NCI-H446 (cell line): ENCODE measurements at places on chromosomes 2 and 18.

DNA sequence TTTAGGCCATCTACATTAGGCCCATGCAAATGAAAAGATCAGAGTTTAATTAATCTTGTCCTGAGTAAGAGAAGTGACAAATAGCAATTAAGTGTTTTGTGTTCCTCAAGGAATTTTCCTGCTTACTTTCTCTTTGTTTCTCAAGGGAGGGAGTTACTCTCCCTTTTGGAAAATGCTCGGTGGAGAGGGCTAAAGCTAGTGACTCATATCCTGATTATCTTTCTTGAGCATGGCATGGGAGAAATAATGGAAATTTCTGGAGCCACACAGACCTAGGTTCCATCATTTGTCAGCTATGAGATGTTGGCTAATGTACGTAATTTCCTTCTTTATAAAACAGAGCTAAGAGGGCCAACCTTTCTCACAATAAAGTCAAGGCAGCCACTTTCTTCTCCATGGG, 177.1 kb downstream of the ETAA1 start:
- DNase-seq: no peak

- DNase-seq: no peak
These were observed 44.8 kb downstream of the CDH2 start for GRCh38 chr18:28132084-28132483.

- DNase-seq: no peak
These were observed 106.9 kb downstream of the ROCK1 start for GRCh38 chr18:21004726-21005125.

DNA sequence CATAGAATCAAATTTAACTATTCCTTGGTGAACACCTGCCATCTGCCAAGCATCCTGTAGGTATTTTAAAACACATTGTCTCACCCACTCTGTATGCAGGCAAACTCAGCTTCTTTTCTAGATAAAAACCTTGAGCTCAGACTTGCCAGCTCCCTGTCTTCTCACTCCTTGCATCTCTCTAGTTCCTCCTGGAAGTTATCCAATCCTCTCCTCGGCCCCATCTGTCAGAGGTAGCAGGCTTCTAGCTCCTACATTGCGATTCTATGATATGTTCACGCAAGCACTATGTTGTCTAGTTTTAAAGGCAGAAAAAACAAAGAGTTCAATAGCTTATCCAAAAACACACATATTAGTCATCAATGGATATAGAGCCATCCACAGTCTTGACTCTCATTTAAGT, 67.0 kb upstream of the APCDD1 start:
- peak; percentile 79 for DNase-seq

GRCh38 chr2:176126929-176127773, 2.4 kb upstream of the HOXD8 start:
- DNase-seq: peak; percentile 64

DNA sequence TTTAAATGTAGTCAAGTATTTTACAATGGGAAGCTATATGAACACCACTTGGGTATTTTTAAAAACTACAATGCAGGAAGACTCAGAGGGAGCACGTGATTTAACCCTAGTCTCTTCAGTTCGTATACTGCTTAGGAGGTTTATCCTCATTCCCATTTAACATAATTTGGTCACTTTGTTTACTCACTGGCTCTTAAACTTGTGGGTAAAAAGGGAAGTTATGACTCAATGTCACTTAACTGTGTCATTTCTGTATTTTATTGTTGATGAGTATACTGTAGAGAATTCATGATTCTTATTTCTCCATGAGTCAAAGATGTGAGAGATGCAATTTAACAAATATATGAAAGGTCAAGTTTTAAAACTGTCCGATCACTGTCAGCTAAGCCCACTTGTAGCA, 48.2 kb downstream of the SLC66A3 start:
- DNase-seq: no peak

- DNase-seq: no peak
These were observed 40.1 kb downstream of the FBXO48 start for GRCh38 chr2:68426848-68427579.

DNA sequence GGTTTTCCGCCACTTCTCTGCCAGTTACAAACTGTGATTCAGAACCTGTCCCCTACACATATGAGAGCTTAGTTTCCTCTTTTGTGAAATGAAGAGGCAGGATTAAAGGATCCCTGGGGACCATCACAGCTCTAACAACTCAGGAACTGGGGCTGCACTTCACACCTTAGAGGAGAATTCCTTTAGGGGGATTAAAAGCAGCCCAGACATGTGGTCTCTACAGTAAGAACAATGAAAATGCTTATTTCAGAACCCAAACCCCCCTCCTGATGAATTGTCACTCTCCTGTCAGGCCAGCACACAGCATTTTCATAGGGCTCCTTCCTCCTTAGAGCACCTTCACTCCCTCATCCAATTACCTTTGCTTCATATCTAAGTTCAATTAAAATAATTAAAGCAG, 101.5 kb upstream of the NEDD4L start:
- DNase-seq: no peak
